Stimulated activated CD8-positive, alpha-beta memory T cell treated with anti-CD3 and anti-CD28 coated beads, Interleukin-4, amount 100 ng/mL, for 4 hours (primary cell): ENCODE measurements at places on chromosomes 12 and 14.

DNA sequence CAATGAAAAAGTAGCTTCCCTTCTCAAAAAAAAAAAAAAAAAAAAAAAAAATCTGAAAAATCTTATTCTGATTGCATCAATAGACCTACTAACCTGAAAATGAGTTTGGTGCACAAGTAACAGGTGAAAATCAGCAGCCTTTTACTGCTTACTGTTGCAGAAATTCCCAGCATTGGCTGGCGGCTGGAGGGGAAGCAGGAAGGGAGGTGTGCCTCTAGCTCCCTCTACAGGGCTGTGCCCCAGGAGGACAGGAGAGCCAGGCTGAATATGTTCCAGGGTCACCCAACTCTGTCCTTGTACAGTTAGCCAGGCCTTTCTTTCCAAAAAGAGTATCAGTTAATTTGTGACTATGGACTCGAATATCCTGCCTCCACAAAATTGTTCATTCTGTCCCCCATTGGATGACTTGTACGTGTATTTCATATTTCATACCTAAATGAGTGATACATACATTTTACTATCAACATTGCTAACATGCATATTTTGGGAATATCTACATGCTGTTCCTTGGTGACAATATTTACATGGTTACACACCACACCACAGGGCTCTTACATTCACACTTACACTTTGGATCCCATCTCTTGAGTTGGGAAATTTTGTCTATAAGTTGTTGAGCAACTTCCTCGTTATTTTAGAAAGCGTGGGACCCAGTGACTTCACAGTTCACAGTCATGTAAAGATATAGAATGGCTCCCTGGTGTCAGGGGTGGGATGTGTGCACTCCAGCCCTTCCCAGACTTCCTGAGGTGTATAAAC lies 124.8 kb downstream of the SAMD4A start:
- DNase-seq: no peak

GRCh38 chr12:131559517-131560516 lies 151.1 kb upstream of the SFSWAP start:
- no peak for DNase-seq

GRCh38 chr14:33897382-33897781 lies 53.5 kb downstream of the EGLN3 start:
- no peak for DNase-seq

- DNase-seq: no peak
These were observed 44.8 kb downstream of the ARHGAP5 start for GRCh38 chr14:32121948-32122347.

DNA sequence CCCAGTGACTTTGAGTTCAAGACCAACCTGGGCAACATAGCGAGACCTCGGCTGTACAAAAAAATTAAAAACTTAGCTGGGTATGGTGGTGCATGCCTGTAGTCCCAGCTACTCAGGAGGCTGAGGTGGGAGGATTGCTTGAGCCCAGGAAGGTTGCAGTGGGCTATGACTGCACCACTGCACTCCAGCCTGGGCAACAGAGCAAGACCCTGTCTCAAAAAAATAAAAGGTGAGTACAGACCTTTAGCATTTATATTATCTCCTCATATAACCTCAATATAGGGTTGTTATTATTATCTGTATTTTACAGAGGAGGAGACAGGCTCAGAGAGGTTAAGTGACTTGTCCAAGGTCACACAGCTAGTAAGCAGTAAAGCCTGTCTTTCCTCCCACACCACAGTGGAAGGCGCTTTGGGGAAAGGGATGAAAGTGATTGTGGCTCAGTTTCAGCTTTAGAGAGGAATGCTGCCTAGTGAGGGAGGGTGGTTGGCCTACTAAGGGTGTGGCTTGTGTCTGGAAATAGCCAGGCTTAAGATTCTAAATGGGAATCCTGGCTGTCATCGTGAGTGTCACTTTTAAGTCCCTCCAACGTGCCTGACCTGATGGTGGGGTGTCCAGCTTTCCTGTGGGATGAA lies 7.2 kb downstream of the TPCN1 start:
- DNase-seq: no peak

GRCh38 chr12:87883806-87884205 lies 145.4 kb downstream of the C12orf50 start:
- DNase-seq: no peak

GRCh38 chr14:55097881-55098560 lies 31.0 kb upstream of the LGALS3 start:
- peak; percentile 21 for DNase-seq

GRCh38 chr12:56916296-56916995 lies 17.8 kb downstream of the SDR9C7 start:
- no peak for DNase-seq

DNA sequence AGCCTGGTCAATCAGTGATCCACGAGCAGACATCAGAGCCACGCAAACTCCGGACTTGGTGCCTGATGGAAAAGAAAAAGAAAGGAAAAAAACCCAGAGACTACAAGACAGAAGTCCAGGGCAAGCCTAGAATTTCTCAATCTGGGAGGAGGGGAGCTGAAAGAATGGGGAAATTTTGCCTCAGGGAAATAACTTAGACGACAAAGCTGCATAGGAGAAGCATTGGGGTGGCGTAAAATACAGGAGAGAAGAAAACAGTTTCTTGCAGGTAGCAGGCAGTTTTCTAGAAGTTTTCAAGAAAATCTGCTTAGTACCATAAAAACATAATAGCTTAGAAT lies 2.6 kb upstream of the SLC11A2 start:
- DNase-seq: no peak

DNA sequence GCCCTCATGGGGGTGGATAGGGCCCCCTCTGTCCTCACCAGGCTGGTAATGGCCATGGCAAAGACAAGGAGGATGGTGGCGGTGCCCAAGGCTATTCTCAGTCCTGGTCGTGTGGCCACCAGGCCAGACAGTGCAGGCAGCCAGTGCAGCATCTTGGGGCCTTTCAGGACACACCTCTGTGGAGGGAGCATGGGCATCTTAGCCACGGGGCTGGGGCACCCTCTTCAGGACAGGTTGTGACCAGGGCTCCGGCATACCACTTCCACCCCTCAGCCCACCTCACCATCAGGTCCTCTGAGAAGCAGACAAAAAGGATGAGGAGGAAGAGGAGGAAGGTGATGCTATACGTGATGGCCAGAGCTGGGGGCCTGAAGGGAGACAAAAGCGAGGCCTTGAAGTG lies 10.8 kb downstream of the ADCY4 start:
- no peak for DNase-seq

DNA sequence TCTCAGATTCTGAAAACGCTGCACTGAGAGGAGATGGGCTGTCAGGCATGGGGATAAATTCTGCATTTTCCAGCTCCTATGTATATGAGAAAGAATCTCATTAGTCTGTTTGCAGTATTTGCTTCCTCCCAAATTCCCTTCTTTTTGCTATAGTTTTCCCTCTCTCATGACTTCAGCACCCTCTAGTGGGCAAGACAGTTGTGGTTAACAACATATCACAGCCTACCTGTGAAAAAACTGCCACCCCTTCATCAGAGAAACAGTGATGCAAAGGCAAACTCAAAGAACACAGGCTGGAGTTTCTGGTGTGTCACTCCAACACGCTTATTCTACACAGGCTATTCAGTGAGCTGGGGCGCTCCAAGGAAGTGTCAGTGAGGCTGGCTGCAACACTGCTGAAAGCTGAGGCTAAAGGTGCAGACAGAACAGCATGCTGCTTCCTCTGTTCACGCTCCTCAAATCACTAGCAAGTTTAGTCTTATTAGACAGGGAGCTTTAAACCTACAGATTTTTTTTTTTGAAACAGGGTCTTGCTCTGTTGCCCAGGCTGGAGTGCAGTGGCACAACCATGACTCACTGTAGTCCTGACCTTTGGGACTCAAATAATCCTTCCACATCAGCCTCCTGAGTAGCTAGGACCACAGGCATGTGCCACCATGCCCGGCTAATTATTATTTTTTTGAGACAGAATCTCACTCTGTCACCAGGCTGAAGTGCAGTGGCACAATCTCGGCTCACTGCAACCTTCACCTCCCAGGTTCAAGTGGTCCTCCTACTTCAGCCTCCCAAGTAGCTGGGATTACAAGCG lies 19.3 kb downstream of the ZC2HC1C start:
- DNase-seq: no peak

DNA sequence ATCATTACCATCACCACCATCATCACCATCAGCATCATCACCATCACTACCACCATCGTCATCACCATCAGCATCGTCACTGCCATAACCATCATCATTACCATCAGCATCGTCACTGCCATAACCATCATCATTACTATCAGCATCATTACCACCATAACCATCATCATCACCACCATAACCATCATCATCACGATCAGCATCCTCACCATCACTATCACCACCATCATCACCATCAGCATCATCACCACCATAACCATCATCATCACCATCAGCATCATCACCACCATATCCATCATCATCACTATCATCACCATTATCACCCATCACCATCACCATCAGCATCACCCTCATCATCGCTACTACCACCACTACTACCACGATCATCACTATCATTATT lies 493.9 kb upstream of the TBX3 start:
- no peak for DNase-seq

- DNase-seq: no peak
These were observed 65.4 kb downstream of the C14orf132 start for GRCh38 chr14:96104469-96105057.

GRCh38 chr14:35740215-35740614 lies 68.9 kb downstream of the RALGAPA1 start:
- no peak for DNase-seq

DNA sequence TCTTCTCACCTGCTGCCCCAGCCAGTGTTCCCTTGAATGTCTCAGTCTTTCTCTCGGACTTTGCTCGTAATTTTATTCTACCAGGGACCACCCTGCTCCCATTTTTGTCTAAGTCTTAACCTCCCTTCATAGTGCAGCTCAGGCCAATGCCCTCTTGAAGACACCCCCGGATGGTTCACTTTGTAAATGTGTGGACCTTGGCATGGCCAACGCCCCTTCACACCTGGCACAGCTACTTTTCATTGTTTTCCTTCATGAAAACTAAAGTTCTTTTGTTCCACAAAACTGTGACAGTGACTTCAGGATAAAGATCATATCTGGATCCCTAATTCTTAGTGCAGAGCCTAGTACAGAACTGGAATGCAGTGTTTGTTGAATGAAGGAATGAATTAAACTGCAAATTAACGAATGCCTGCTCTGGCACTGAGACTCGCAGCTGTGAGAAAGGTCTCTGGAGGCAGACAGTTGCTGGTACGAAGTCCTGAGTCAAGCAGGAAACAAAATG lies 3.5 kb upstream of the RNASE4 start:
- no peak for DNase-seq

DNA sequence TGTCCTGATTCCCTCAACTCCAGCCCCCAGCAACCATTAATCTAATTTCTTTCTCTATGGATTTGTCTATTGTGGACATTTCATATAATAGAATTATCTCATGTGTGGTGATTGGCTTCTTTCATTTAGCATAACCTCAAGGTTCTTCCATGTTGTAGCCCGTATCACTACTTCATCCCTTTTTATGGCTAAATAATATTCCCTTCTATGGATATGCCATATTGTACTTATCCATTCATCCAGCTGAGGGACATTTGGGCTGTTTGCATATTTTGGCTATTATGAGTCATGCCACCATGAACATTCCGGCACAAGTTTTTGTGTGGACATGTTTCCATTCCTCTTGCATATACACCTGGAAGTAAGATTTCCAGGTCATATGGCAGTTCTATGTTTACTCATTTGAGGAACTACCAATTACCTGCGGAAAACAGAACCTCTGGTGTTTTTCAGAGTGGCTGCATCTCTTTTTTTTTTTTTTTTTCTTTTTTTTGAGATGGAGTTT lies 108.7 kb upstream of the MAP1LC3B2 start:
- no peak for DNase-seq

- no peak for DNase-seq
These were observed 92.7 kb downstream of the PAH start for GRCh38 chr12:102824218-102824835.

DNA sequence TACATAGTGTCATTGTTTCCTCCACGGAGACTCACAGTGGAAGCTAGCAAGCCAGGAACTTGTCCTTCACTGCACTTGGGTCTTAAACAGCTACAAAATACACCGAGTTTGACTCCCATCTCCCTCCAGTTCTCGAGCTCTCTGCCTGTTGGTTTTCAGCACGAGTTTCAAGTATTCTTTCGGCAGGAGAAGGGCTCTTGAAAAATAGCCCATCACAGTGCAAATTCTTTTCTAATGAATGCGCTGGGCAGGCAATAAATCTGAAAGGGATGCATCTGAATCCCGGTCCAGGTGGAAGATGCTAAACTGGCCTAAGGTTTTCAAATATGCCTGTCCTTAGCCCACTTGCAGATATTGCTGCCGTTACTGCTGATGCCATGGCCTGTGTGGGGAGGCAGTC lies 173.9 kb downstream of the CACNA1C start:
- DNase-seq: no peak

DNA sequence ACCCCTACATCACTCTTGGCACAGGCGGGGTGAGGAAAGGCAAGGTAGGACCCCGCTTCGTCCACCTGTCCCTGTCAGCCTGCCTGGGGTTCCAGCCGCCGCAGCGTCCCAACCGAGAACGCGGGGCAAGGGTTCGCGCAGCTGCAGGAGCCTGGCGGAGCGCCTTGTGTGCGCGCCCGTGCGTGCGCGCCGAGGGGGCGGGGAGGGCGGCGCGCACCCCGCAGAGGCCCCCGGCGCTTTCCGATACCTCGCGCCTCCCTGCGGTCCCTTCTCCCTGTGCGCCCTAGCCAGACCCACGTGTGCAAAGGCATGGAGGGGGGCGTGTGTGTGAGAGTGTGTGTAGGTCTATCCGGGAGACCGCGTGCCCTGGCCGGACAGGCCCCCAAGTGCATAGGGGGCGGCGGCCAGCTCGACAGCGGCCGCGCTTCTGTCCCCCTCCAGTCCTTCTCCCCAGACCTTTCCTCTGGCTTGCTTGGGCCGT lies 122.4 kb downstream of the TSPAN9 start:
- no peak for DNase-seq

- no peak for DNase-seq
These were observed 187.0 kb upstream of the FOXN3 start for GRCh38 chr14:89603938-89604480.

DNA sequence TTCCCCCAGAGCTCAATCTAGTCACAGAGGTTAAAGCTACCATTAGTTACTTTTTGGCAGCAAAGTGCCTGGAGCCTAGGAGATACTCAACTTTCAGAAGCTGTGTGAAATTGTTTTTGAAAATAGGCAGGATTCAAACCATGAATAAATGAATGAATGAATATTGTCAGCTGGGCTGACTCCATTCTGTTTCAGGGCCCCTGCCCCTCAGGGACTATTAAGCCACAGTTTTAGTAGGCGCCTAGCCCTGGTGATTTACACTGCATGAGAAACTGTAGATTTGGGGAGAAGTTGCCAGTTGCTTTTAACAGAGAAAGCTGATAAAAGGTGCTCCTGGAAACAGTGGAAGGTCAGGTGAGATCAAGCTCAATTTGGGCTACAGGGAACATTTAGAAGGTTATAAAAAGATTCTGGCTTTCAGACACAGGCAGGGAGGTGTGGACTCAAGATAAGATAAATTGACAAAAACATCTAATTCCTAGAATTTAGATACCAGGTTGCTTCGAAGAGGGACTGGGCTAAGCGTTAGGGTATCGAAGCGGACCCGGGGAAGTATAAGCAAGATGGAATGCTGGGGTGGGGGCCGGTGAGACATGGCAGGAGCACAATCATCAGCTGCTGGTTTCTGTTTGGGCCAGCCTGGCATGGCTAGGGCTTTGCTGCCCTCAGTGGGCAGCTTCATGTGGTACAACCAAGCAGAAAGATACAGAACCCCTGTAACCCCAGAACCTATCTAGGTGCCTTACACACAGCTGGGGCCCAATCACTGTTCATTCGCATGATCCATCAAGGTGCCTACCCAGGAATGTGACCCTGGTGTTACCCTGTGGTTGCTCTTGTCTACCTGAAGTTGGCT lies 14.9 kb upstream of the CELA1 start:
- DNase-seq: no peak

GRCh38 chr12:5307065-5307464 lies 124.8 kb upstream of the NTF3 start:
- DNase-seq: no peak
